Spinal cord (tissue), 10 donors: ENCODE measurements at places on chromosomes 6 and 20. TPM values are rescaled to one million over a fixed set of nuclear protein-coding genes. Genes with fewer than 3 reads are reported as not detected.

DNA sequence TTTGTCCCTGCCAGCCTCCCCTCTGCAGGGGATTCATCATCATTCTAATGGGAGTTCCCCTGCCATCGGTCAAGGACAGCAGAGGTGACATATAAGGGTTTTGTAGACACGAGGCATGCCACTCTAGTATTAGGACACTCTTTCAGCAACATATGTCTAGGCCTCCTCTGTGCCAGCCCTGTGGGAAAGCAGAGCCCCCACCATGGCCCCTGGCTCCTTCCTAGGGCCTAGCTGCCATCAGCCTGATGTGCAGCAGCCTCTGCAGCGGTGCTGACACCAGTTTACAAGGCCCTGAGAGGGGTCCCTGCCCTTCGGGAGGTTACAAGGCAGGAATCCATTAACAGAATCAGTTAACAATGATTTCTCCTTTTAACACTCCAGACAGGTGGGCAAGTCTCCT lies 32.5 kb downstream of the TMEM242 start:
- no peak for DNase-seq
- H3K27ac ChIP-seq = no peak overlapping the region
- peaks cover 11% of the 10 kb centered on the region for H3K36me3 ChIP-seq
- no peak overlapping the region for H3K4me3 ChIP-seq

The MYO6 gene
- 25.5 TPM for total RNA-seq

DNA sequence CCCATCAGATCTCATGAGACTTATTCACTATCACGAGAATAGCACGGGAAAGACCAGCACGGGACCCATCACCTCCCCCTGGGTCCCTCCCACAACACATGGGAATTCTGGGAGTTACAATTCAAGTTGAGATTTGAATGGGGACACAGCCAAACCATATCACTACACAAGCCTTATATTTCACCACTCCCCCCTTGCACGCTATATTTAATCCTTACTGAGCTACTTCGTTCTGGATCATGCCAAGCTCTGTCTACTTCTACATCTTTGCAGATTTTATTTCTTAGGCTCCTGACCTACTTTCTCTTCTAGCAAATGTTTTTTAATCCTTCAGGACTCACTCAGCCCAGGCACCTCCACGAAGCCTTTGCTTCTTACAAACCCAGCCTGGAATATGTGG lies 452.6 kb upstream of the SOX4 start:
- DNase-seq = no peak
- no peak overlapping the region for H3K27ac ChIP-seq
- peaks cover 5% of the 10 kb centered on the region for H3K4me1 ChIP-seq

The CST5 gene
- total RNA-seq = not detected

DNA sequence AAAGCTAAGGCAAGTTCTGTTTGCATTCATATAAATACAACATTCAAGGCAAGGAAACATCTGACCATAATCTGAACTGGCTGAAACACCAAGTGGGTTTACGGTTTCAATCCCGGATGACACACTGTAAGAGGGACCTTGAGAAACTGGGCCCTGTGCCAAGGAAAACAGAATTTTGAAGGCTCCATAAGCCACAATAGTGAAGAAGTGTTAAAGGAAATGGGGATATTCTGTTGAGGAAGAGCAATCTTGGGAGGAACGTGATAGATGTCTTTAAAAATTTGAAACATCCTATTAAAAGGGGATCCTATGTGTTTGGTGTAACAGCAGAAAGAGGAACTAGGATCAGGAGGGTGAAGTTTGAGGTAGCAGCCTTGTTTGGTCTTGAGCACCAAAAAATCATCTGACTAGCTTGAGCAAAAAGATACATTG lies 82.4 kb upstream of the TAB2 start:
- H3K36me3 ChIP-seq = no peaks in the 10 kb centered on the region
- no peak overlapping the region for H3K4me3 ChIP-seq
- DNase-seq = no peak
- H3K27ac ChIP-seq = peak overlapping the region; percentile 50

The HEBP2 gene
- total RNA-seq = 37.4 TPM

The TUBB1 gene
- total RNA-seq = 1.2 TPM

GRCh38 chr6:132341646-132342045 lies 59.6 kb downstream of the MOXD1 start:
- H3K27ac ChIP-seq = no peak overlapping the region
- H3K36me3 ChIP-seq = no peaks in the 10 kb centered on the region
- no peaks in the 10 kb centered on the region for H3K4me1 ChIP-seq
- peak; percentile 22 for DNase-seq
- no peaks in the 10 kb centered on the region for H3K27me3 ChIP-seq
- H3K4me3 ChIP-seq = no peak overlapping the region

The B3GAT2 gene
- 82.5 TPM for total RNA-seq

- H3K36me3 ChIP-seq = peaks cover 83% of the 10 kb centered on the region
- no peaks in the 10 kb centered on the region for H3K4me1 ChIP-seq
- no peak for DNase-seq
- H3K27me3 ChIP-seq = no peaks in the 10 kb centered on the region
These were observed 72.6 kb downstream of the TAF4 start for GRCh38 chr20:61993058-61993457.

The PRICKLE4 gene
- 1.8 TPM for total RNA-seq

The SYCP2 gene
- total RNA-seq = 11.0 TPM

GRCh38 chr6:11434565-11435326 lies 102.8 kb upstream of the TMEM170B start:
- no peak for DNase-seq
- no peaks in the 10 kb centered on the region for H3K36me3 ChIP-seq
- H3K27me3 ChIP-seq = no peaks in the 10 kb centered on the region
- no peak overlapping the region for H3K4me3 ChIP-seq
- H3K27ac ChIP-seq = no peak overlapping the region

DNA sequence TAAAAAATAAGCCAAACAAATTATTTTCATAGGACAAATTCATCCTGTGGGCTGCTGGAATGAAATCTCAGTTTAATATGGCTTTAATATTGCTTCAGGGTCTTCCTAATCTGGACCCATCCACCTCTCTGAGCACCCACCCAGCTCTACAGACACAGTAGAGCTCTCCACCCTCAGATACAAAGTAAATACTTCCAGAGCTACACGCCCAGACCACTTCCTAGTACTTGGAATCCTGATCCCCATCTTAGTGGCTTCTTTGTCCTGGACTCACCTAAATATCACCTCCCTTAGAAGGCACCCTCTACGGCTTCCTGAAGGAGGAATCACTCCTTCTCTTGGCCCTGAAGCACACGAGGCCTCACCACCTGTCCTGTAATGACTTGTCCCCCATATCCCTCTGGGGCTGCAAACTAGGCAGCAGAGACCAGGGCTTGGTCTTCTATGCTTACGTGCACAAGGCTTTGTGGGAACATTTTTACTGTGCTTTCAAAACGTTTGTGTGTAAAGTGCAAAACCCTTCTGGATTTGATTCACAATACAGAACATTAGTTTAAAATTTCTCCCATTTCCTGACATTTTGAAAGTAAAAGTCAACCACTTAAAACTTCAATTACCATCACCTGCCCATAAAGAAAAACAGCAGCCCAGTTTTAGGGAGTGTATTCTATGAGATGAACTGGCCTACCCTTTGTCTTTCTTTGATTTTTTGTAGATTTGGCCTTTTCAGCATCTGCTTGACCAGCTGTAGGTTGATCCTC lies 2.4 kb downstream of the CTCFL start:
- H3K27me3 ChIP-seq = no peaks in the 10 kb centered on the region
- H3K4me1 ChIP-seq = no peaks in the 10 kb centered on the region
- no peak overlapping the region for H3K4me3 ChIP-seq
- no peaks in the 10 kb centered on the region for H3K36me3 ChIP-seq

- H3K4me1 ChIP-seq = no peaks in the 10 kb centered on the region
- no peak overlapping the region for H3K27ac ChIP-seq
- H3K27me3 ChIP-seq = no peaks in the 10 kb centered on the region
- DNase-seq = no peak
These were observed 133.4 kb downstream of the MYB start for GRCh38 chr6:135314543-135314942.

The C2 gene
- 8.4 TPM for total RNA-seq

GRCh38 chr6:34992376-34992775 lies 103.3 kb downstream of the ANKS1A start:
- no peak overlapping the region for H3K27ac ChIP-seq
- H3K27me3 ChIP-seq = no peaks in the 10 kb centered on the region
- H3K36me3 ChIP-seq = peaks cover 10% of the 10 kb centered on the region

GRCh38 chr6:33589731-33590530 lies 9.9 kb upstream of the BAK1 start:
- no peaks in the 10 kb centered on the region for H3K36me3 ChIP-seq
- peak overlapping the region; percentile 64 for H3K27ac ChIP-seq
- H3K27me3 ChIP-seq = peaks cover 9% of the 10 kb centered on the region
- H3K4me1 ChIP-seq = peaks cover 53% of the 10 kb centered on the region
- H3K4me3 ChIP-seq = no peak overlapping the region

DNA sequence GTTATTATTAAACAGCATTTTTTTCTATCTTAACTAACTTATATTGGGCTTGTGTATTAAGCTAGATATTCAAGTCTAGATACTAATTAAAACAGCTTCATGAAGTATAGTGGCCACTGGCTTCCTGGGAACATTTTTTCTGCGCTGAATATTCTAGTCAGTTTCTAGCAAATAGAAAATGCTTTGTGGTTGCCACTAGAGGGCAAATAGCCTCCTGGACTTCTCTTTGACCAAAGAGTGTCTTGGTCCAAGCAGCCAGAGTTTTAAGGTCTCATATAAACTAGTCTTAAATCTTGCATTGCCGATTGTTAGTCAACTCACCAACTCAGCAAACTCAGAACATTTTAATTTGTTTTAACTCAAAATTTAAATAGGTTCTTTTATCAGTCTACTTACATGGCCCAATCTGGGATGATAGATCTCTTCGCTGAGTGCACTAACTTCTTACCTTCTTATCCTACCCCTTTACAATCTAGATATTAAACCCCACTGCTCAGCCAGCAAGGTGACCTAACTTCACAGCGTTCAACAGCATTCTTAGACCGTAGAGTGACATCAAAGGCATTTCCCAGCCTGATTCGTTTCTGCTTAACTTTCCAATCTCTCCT lies 24.6 kb upstream of the ID4 start:
- H3K36me3 ChIP-seq = no peaks in the 10 kb centered on the region
- no peak overlapping the region for H3K4me3 ChIP-seq
- no peak overlapping the region for H3K27ac ChIP-seq

- no peak overlapping the region for H3K4me3 ChIP-seq
- no peak overlapping the region for H3K27ac ChIP-seq
- H3K4me1 ChIP-seq = no peaks in the 10 kb centered on the region
These were observed 210.8 kb upstream of the EXOC2 start for GRCh38 chr6:903761-904160.

The PPP1R14C gene
- 19.4 TPM for total RNA-seq

The ATRN gene
- 40.1 TPM for total RNA-seq

GRCh38 chr6:33092385-33092784 lies 16.6 kb downstream of the HLA-DPB1 start:
- no peaks in the 10 kb centered on the region for H3K27me3 ChIP-seq
- H3K36me3 ChIP-seq = no peaks in the 10 kb centered on the region
- no peak for DNase-seq

The SGK2 gene
- 20.7 TPM for total RNA-seq

The ANKEF1 gene
- 2.8 TPM for total RNA-seq

GRCh38 chr20:4091490-4092479 lies 76.4 kb upstream of the RNF24 start:
- no peaks in the 10 kb centered on the region for H3K36me3 ChIP-seq
- peak; percentile 60 for DNase-seq
- no peaks in the 10 kb centered on the region for H3K27me3 ChIP-seq
- H3K4me1 ChIP-seq = no peaks in the 10 kb centered on the region
- no peak overlapping the region for H3K27ac ChIP-seq

- no peaks in the 10 kb centered on the region for H3K4me1 ChIP-seq
- H3K27me3 ChIP-seq = no peaks in the 10 kb centered on the region
- no peak for DNase-seq
- no peaks in the 10 kb centered on the region for H3K36me3 ChIP-seq
- H3K27ac ChIP-seq = no peak overlapping the region
- no peak overlapping the region for H3K4me3 ChIP-seq
These were observed 54.7 kb upstream of the PDE7B start for GRCh38 chr6:135796643-135797305.
